ENCODE measurements at places on chromosomes 12 and 14.

DNA sequence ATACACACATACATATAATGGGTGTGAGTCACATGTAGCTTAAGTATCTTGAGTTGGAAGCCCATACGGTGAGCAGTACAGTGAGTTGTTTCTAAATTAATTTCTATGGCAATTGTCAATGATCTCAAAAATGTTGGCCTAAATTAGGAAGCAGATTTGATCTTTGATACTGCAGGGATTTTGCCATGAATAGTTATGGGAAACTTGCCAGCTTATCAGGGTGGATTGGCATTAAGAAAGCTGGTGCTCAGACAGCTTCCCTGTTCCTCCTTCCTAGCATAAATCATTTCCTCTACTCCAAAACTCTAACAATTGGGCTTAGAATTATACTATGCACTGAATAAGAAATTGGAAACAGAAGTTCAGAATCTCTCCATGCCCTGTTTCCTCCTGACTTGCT is 150.9 kb upstream of the FRMD6 start:
- DNase-seq, result no peak

- DNase-seq, result no peak
Observed at GRCh38 chr12:11771895-11772502, 122.5 kb downstream of the ETV6 start.

- DNase-seq, result no peak
Observed at GRCh38 chr14:64844272-64844671, 35.4 kb downstream of the SPTB start.

DNA sequence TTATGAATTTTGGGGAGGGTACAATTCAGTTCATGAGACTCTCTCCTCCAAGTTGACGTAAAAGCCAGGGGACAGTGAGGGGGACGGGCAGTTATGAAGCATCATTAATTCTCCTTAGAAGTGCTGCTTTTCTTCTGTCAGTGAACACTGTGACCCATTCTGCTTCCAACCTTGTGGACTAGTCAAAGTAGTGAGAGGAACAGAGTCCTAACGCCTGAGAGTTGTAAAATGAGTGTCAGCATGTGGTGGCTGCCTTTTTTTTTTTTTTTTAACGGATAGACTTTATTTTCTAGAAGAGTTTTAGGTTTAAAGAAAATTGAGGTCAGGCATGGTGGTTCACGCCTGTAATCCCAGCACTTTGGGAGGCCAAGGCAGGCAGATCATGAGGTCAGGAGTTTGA is 15.5 kb downstream of the RESF1 start:
- DNase-seq, result no peak

DNA sequence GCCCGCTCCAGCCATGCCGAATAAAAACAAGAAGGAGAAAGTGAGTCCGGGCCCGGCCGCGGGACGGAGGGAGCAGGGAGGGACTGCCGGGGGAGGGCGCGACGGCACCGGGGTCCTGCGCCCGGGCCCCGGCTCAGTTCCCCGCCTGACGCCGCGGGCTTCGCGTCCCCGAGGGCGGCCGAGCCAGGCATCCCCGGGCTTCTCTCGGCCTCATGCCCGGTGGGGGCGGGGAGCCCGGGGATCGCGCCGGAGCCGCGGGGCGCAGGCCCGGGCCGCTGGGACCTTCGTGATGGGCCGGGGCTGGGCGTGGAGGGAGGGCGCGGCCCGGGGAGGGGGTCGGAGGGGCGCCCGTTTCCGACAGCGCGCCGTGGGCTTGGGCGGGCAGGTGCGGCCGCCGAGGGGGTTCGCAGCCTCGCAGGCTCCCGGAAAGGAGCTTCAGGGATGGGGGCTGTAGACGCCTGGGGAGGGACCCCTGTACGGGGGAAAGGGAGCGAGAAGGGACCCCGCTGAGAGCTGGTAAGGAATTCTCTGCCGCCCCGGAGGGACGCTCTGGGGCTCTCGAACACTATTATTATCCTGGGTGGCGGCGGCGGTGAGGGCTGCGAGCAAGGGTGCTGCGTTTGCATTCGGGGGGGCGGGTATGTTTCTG is 496 bp downstream of the PPP2R5C start:
- DNase-seq, result peak; percentile 19

DNA sequence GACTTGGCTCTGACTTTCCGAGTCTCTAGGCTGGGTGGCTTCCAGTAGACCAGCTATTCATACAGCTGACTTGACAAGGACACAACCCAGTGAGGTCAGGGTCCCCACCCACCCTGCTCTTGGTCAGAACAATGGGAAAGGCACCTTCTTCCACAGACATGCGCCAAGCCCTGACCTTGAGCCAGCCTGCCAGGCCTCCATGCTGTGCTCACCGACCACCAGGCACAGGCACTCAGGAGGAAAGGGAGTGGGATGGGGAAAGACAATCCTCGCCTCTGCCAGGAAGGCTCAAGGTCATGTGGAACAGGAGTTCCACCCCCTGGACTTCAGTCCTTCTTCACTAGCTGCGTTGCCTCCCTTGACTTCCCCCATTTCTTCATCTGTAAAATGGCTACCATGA is 31.4 kb downstream of the GALNT16 start:
- DNase-seq, result no peak
